AG09319 (cell line): ENCODE measurements at places on chromosomes 7 and 10.

- DNase-seq = no peak
Measured at GRCh38 chr10:1287487-1287886, 231.3 kb downstream of the WDR37 start.

DNA sequence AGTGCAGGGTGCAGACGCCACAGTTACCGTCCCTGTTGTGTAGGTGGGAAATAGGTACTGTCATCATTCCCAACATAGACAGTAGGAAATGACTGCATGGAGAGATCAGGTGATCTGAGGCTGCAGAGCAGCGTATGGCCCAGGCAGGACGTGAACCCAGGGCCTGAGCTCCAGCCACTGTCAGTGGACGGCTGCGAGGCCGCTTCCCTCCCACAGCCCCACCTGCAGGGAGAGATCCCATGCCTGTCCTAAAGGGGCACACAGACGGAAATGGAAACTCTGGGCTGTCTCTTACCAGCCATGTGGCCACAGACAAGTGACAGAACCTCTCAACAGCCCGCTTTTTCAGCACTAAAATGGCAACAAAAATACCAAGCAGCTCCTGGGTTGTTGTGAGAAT, 44.5 kb upstream of the MNX1 start:
- no peak for DNase-seq

- DNase-seq = no peak
Measured at GRCh38 chr7:54799792-54800191, 40.8 kb upstream of the SEC61G start.

GRCh38 chr10:59894114-59894513, 12.2 kb downstream of the CCDC6 start:
- peak; percentile 57 for DNase-seq

GRCh38 chr10:80274396-80275134, 14.9 kb downstream of the MAT1A start:
- no peak for DNase-seq

DNA sequence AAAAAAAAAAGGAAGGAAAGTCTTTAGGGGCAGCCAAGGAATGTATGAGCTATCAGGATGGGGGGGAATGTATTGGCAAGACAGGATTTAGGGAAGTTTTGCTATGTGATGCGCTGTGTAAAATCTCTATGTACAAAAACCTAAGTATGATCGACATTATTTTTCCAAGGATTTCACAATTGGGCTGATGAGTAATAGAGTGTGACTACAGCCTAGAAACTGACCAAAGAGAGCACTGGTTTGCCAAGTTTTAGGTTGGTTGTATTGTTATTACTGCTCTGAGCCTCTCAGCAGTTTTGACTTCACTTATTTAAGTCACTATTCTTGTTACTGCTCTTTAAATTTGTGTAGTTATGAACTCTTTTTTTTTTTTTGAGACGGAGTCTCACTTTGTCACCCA, 107.3 kb downstream of the NRCAM start:
- DNase-seq = no peak

DNA sequence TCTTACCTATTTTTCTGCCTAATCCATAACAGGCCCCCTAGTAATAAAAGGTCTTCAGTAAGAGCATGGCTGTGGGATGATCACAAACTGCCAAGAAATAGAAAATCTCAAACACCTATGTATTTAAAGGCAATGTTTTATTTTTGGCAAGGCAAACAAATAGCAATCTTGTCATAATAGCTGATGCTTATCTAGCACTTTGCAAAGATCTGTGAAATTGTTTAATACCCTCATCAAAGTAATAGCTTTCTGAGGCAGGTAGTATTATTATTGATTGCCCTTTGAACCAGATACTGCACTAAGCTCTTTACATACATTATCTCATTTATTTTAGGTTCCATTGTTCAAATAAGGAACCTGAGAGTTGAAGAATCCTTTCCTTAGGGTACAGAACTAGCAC, 1.6 kb upstream of the CADPS2 start:
- DNase-seq = no peak

DNA sequence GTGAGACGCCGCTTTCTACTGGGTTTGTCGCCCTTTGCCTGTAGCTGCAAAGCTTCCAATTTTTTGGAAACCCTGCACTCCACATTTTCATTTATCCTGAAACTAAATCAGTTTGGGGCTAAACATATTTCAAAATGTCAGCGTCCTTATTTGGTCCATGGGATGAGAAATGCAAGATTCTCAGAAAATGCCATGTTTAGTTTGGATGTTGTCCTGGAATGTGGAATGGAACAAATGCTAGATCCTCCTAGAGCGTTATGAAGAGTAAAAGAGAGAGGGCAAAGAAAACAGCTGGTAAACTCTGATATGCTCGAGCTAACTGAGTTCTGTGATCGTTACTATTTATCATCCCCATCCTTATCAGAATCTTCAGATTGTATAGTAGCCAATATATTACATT, 236.9 kb downstream of the KLF6 start:
- DNase-seq = no peak

- DNase-seq = no peak
Measured at GRCh38 chr7:126699707-126700106, 553.0 kb downstream of the GRM8 start.

GRCh38 chr7:116582806-116583444, 58.1 kb downstream of the CAV1 start:
- DNase-seq = peak; percentile 69

DNA sequence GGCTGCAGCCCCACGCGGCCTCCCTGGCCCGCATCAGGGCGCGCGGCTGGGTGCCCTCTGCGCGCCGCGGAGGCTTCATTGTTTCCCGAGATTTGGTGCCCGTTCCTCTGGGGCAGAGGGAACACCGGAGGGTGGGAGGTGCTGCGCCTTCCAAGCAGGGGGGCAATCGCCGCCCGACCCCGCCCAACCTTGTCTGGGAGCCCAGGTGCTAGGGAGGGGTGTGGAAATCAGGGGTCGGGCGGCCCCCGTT, 1.0 kb upstream of the NRP1 start:
- DNase-seq = no peak

DNA sequence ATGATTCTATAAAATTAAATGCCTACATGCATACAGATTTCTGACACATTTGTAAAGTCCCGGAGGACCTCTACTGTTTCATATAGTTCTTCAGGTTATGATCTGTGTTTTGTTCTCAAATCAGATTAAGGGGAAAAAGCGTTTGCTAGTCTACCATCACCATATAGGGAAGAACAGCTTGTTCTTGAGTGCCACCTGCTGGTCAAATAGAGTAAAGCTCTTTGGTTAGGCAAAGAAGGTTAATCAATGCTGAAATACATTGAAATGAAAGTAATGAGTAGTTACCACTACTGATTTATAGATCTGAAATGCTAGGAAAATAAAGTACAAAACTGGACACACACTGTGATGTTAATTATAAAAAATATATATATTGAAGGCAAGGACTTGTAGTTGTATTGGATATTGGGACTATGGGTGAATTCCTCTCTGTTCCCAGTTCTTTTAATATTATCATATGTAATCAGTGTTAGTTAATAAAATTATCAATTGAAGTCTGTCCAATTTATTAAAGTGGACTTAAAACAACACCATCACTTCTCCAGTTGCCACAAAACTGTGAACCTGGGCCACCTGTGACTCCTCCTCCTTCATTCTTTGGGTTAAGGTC, 72.6 kb upstream of the PDLIM1 start:
- peak; percentile 40 for DNase-seq
